ENCODE measurements at places on chromosomes 3 and 15. TPM values are rescaled to one million over a fixed set of nuclear protein-coding genes. Genes with fewer than 3 reads are reported as not detected.

Gene SCAPER
- 29.5 TPM for total RNA-seq

DNA sequence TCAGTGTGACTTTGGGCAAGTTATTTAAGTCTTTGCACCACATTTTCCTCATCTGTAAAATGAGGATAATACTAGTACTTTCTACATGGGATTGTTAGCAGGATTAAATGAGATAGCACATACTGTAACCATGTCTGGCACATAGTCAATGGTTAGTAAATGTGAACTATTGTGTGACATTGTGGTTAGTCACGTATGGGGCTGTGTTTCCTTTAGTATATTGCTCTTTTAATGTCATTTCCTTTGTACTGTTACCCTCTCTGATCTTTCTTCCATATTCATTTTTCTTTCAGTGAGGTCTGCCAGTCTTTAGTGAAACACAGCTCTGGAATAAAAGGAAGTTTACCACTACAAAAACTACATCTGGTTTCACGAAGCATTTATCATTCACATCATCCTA is 21.4 kb downstream of the OPA1 start:
- no peak for DNase-seq

Gene DPPA4
- not detected for total RNA-seq

- DNase-seq: no peak
These were observed 29.1 kb downstream of the DTWD1 start for GRCh38 chr15:49649987-49650386.

Gene MOBP
- not detected for total RNA-seq

- no peak for DNase-seq
These were observed 21.2 kb upstream of the GRIP2 start for GRCh38 chr3:14561051-14561960.

Gene CRTC3
- total RNA-seq: 79.1 TPM

Gene GPR149
- total RNA-seq: not detected

DNA sequence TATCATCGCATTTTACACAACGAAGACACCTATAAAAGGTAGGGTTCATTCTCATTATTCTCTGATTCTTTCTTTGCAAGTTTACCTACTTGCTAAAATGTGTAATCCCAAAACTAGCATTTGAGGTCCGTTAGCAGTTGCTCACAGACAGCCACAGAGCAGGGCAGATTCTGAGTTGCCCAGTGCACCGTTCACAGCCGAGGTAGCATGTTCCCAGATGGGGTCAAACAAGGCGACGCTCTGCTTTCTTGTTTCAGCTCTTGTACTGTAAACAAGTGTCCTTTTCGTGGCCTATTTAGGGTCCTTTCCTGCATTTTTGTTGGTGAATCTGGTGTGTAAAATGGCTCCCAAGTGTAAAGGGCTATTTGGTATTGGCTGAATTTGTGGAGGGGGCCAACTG is 3.1 kb downstream of the PPP1R2 start:
- peak; percentile 67 for DNase-seq

GRCh38 chr15:89776274-89777072 is at the start of gene MESP2:
MESP2 (plus strand) TSS chr15:89776332; CDS start chr15:89776358, 26 bp downstream.
- peak; percentile 55 for DNase-seq

Gene CHRNB4
- not detected for total RNA-seq

DNA sequence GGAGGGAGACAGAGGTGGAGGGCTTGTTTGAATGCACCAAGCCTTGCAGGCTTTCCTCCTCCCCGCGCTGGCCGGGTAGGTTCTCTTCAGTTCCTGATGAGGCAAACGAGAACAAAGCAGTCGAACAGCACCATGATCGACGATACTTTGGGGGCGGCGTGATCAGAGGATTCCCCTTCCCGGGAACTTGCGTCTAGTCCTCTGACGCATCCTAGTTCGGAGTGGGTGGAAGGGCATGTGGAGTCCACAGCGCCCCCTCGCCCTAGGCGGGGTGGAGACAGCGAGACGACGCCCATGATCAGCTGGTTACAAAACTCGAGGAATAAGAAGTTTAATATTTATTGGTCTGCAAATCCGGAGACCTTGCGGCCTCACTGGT is 452 bp upstream of the SV2B start:
- peak; percentile 41 for DNase-seq

DNA sequence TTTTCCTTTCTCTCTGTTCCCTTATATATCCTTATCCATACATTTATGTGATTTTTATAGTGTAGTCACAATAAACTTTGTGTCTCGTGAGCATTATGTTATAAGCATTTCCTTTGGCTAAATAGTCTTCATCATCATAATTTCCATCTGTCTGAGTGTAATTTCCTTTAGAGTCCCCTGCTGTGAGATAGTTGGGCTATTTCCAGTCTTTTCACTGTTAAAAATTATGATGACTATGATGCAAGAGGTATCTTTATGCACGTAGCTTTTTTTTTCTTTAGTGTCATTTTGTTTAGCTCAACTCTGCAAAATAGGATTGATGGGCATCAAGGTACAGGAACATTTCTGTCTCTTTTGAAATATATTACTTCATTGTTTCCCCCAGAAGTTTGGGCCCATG is 26.9 kb upstream of the CA12 start:
- no peak for DNase-seq

Gene GP5
- total RNA-seq: 0.28 TPM

GRCh38 chr15:48477795-48478360 is 146.6 kb downstream of the DUT start:
- no peak for DNase-seq

DNA sequence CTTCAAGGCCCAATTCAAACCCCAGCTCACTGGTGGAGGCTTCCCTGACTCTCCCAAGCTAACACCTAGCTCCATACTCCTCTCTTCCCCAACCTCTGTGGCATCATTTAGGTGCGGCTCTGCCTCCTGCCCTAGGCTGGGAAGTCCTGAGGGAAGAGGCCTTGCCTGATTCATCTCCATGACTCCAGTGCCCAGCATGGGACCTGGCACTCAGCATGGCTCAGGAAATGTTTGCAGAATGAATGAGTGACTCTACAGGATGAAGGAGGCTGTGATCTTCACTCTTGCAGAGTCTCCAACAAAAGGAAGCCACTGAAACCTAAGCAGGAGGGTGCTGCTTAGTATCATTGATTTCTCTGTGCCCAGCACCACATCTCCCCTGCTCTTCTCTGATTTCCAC is 34.5 kb upstream of the INSYN1 start:
- no peak for DNase-seq
